ENCODE measurements at places on chromosomes 16 and 17.

DNA sequence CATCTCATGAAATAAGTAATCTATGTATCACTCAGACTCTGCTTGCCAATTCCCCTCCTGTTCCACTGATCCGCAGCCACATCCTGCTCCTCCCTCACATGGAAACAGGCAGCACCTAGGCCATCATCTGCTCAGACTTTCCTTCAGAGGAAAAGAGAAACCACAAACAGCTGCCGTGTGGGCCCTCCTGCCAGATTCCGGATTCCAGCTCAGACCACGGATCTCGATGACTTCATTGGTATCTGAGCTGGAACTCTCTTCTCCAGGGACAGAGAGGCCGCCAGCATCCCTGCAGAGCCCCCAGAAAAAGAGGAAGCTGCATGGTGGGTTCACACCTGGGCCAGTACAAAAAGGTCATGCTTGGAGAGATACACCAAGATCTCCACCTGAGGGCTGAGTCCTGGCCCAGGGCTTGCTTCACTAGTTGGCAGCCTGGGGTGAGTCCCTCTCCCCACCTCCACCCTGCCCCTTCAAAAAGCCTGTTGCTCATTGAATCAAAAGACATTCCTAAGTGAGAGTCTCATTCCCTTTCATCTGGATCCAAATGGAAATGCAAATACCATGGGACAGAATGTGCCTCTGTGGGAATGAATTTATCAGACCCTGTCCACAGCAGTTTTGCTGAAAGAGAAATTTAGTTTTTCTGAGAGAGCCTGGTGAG lies 47.2 kb downstream of the HOXB1 start:
- DNase-seq = no peak

DNA sequence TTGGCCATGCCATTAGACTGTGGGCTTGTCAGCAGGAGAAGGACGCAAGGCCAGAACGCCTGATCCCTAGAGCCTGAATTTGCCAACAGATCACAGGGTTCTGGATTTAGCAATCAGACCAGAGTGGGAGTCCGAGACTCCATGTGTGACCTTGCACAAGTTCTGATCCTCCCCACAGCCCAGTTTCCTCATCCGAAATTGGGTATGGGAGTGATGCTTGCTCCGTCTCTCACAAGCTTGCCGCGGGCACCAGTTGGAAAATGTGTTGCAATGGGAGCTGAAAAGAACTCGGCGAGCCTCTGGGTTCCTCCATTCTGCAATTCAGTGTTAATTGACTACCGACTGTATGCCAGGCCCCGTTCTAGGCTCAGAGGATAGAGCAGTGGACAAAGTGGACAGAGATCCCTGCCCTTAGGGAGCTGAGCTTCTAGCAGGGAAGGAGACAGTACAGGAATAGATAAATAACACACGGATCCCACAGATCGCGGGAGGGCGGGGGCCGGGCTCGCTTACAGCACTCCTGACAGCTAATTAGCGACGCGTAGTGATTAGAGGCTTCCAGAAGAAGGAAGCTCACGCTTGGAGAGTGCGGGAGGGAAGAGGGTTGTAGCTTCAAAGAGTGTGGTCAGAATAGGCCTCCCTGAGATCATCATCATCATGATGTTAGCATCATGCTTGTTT lies 150.4 kb upstream of the CIBAR2 start:
- no peak for DNase-seq

DNA sequence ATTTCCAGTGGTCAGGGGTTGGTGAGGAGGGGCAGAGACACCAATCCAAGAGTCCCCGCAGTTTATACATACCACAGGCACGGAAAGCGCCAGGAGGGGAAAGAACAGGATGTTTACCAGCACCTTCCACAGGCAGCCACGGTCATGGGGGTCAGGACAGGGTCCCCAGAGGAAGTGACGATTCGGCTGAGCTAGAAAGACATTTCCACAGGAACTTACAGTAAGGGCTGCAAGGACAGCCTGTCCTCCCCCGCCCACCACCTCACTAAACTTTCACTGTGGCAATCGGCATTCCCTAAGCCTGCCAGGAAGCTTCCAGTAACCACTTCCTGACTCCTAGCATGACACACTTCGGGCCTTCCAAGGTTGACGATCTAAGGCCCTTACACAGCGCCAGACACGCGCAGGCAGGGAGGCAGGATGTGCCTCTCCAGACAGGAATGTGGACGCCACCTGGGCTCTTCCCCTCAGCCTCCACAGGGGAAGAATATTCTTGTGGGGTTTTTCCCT lies 1.2 kb upstream of the MT2A start:
- no peak for DNase-seq

GRCh38 chr16:85615852-85616606 lies 2.9 kb downstream of the GSE1 start:
- DNase-seq = peak; percentile 50

GRCh38 chr16:69909760-69910159 lies 41.4 kb upstream of the CLEC18A start:
- DNase-seq = no peak

GRCh38 chr16:68332411-68333121 lies 21.7 kb downstream of the PRMT7 start:
- DNase-seq = no peak

GRCh38 chr17:83151442-83152226 lies 72.2 kb downstream of the METRNL start:
- no peak for DNase-seq

DNA sequence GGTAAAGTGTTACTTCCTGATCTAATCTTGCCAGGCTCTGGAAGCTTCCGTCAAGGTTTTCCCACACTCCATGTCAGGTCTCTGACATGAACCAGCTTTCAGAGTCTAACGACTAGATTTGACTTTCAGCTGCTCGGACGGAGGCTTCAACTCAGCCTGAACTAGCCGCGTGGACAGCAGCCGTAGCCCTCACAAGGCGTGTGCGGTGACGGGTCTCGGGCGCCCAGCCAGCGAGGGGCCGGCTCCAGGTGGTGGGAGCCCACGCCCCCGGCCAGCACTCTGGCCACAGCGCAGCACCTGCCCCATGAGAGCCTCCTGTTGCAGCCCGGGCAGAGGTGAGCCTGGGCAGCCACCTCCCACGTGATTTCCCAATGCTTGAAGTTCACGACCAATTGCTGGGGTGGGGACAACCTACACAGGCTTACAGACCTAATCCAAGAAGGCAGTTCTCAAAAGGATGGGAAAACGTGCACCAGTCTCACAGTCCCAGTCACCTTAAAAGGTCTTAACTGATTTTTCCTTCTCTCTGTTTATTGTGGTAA lies 45.5 kb downstream of the TBC1D16 start:
- DNase-seq = no peak

GRCh38 chr17:51319186-51319585 lies 58.8 kb downstream of the UTP18 start:
- no peak for DNase-seq

GRCh38 chr17:19979917-19980770 lies 2.5 kb upstream of the AKAP10 start:
- DNase-seq = no peak

GRCh38 chr17:34579979-34580684 lies 750 bp downstream of the TMEM132E start:
- no peak for DNase-seq

- DNase-seq = no peak
These were observed 7.1 kb upstream of the ORAI3 start for GRCh38 chr16:30941600-30942425.

GRCh38 chr16:67857547-67858233 lies 10.2 kb upstream of the CENPT start:
- no peak for DNase-seq

- DNase-seq = no peak
These were observed 4.0 kb upstream of the IL17C start for GRCh38 chr16:88634141-88634993.

GRCh38 chr17:77592106-77592865 lies 366.2 kb upstream of the TNRC6C start:
- no peak for DNase-seq

DNA sequence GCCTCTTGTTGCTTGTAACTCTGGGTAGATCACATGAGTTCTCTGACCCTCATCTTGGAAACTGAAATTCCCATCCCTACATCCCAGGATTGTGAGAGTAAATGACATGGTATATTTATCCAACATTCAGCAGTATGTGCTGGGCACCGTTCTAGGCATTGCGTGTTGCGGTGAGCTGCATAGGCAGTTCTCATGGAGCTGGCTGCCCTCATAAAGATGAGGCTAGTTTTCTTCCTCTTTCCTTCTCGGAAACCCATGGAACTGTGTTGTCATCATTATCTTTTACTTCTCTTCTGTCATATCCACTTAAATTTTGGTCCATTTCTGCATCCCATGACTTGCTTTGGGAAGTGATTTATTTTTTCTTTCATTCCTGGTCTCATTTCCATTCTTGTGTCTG lies 17.2 kb downstream of the CMIP start:
- no peak for DNase-seq
